Gastrocnemius medialis (tissue), 4 donors: ENCODE measurements at places on chromosomes 16 and 17. TPM values are rescaled to one million over a fixed set of nuclear protein-coding genes. Genes with fewer than 3 reads are reported as not detected.

The SPNS2 gene
- 6.2 TPM for total RNA-seq

The NHLRC4 gene
- total RNA-seq, result 0.51 TPM

The SRCIN1 gene
- 0.24 TPM for total RNA-seq

The ACSM2A gene
- not detected for total RNA-seq

The ALOX15 gene
- total RNA-seq, result not detected

The KRTAP2-1 gene
- not detected for total RNA-seq

The NUPR1 gene
- 19.0 TPM for total RNA-seq

The TRAP1 gene
- 110 TPM for total RNA-seq

The DLX3 gene
- not detected for total RNA-seq

The GOT2 gene
- total RNA-seq, result 174 TPM

The KLHDC4 gene
- total RNA-seq, result 12.7 TPM

The TEX19 gene
- not detected for total RNA-seq

The PRSS36 gene
- 8.1 TPM for total RNA-seq

The ACAP1 gene
- 0.22 TPM for total RNA-seq

The OR3A3 gene
- not detected for total RNA-seq

The CCL7 gene
- not detected for total RNA-seq

The CAVIN1 gene
- total RNA-seq, result 64.9 TPM

The CA7 gene
- not detected for total RNA-seq

GRCh38 chr16:16045879-16046278 lies 96.5 kb downstream of the ABCC1 start:
- no peak for DNase-seq

- DNase-seq, result no peak
Measured at GRCh38 chr16:64238571-64238970, 883.3 kb downstream of the CDH11 start.

GRCh38 chr16:68128577-68129305 lies 43.6 kb downstream of the NFATC3 start:
- peak; percentile 18 for DNase-seq

- no peak for DNase-seq
Measured at GRCh38 chr17:50830352-50830751, 5.0 kb upstream of the WFIKKN2 start.

- no peak for DNase-seq
Measured at GRCh38 chr17:78822552-78822951, 18.1 kb downstream of the USP36 start.

- DNase-seq, result no peak
Measured at GRCh38 chr16:86823888-86824671, 245.7 kb downstream of the FOXL1 start.

GRCh38 chr16:7026639-7027038 lies 306.0 kb upstream of the RBFOX1 start:
- no peak for DNase-seq

DNA sequence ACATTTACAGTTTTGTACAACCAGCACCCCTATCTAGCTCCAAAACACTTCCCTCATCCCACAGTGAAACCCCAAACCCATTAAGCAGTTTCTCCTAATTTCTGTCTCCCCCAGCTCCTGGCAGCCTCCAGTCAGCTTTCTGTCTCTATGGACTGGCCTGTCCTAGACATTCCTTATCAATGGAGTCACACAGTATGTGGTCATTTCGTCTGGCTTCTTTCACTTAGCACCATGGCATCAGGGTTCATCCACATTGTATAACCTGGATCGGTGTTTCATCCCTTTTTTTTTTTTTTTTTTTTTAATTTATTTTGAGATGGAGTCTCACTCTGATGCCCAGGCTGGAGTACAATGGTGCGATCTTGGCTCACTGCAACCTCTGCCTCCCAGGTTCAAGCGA lies 68.5 kb downstream of the ZDHHC7 start:
- DNase-seq, result no peak

GRCh38 chr16:49547448-49547847 lies 173.8 kb downstream of the C16orf78 start:
- DNase-seq, result no peak

GRCh38 chr16:51450909-51451308 lies 299.8 kb upstream of the SALL1 start:
- no peak for DNase-seq

- DNase-seq, result no peak
Measured at GRCh38 chr17:6505425-6506142, 50.8 kb downstream of the PITPNM3 start.

DNA sequence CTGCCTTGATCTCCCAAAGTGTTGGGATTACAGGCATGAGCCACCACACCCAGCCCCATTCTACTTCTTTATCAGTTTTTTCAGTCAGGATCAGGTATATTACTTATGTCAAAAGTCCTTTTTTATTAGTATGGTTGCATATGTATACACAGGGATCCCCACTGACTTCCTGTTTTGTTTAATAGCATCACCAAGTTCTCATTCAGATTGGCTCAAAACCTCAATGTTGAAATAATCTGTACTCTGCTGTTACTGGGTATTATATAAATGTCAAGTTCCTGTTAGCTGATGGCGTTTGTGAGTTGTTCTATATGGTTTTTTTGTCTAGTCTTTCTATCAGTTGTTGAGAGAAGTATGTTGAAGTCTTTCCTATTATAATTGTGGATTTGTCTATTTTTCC lies 168.5 kb downstream of the BCAS3 start:
- DNase-seq, result no peak

- DNase-seq, result no peak
Measured at GRCh38 chr17:66604376-66604775, 230.5 kb upstream of the CACNG5 start.
